ENCODE measurements at places on chromosomes 1 and 21. TPM values are rescaled to one million over a fixed set of nuclear protein-coding genes. Genes with fewer than 3 reads are reported as not detected.

The GBP6 gene
- total RNA-seq = 0.24 TPM

The DISP1 gene
- total RNA-seq = 71.8 TPM

The ATAD3C gene
- total RNA-seq = 1.3 TPM

The LRRC38 gene
- 1.6 TPM for total RNA-seq

The NUDT4B gene
- 22.8 TPM for total RNA-seq

The CASP9 gene
- total RNA-seq = 48.5 TPM

The CD1B gene
- total RNA-seq = not detected

The RIMKLA gene
- total RNA-seq = 2.6 TPM

The SYTL1 gene
- 2.3 TPM for total RNA-seq

The OR2T11 gene
- total RNA-seq = not detected

The EIF2D gene
- 59.4 TPM for total RNA-seq

The WDR64 gene
- 5.5 TPM for total RNA-seq

The PRR9 gene
- 0.31 TPM for total RNA-seq

The LCE3E gene
- total RNA-seq = not detected

The NOS1AP gene
- 4.1 TPM for total RNA-seq

The PRKAA2 gene
- 5.3 TPM for total RNA-seq

The PGBD2 gene
- 13.5 TPM for total RNA-seq

The LCE2A gene
- not detected for total RNA-seq

The A3GALT2 gene
- 1.7 TPM for total RNA-seq

The MPZ gene
- 2.3 TPM for total RNA-seq

The PTBP2 gene
- total RNA-seq = 109 TPM

The TNNT2 gene
- total RNA-seq = 0.79 TPM

The ZYG11A gene
- 8.7 TPM for total RNA-seq

The CD164L2 gene
- total RNA-seq = 1.5 TPM

The COL18A1 gene
- 165 TPM for total RNA-seq

The SLC27A3 gene
- 38.5 TPM for total RNA-seq

The MEX3A gene
- 3.0 TPM for total RNA-seq

The OR2T35 gene
- not detected for total RNA-seq

The CD34 gene
- 28.3 TPM for total RNA-seq

The OR2L13 gene
- 0.12 TPM for total RNA-seq

The PKN2 gene
- 46.5 TPM for total RNA-seq

The PLA2G2C gene
- total RNA-seq = 0.31 TPM

The ETNK2 gene
- total RNA-seq = 227 TPM

The HLX gene
- 5.3 TPM for total RNA-seq

The OR2T29 gene
- total RNA-seq = not detected

The STK40 gene
- total RNA-seq = 159 TPM

The CATSPERE gene
- 10.4 TPM for total RNA-seq
